ENCODE measurements at places on chromosomes 12 and 14.

GRCh38 chr12:70469221-70469820 is 103.2 kb downstream of the KCNMB4 start:
- DNase-seq: no peak

GRCh38 chr12:68981516-68981915 is 48.5 kb upstream of the CPM start:
- DNase-seq: no peak

GRCh38 chr12:1808798-1809480 is 11.4 kb upstream of the LRTM2 start:
- DNase-seq: no peak

- DNase-seq: peak; percentile 1
Observed at GRCh38 chr12:51345681-51346080, 798 bp downstream of the CELA1 start.

DNA sequence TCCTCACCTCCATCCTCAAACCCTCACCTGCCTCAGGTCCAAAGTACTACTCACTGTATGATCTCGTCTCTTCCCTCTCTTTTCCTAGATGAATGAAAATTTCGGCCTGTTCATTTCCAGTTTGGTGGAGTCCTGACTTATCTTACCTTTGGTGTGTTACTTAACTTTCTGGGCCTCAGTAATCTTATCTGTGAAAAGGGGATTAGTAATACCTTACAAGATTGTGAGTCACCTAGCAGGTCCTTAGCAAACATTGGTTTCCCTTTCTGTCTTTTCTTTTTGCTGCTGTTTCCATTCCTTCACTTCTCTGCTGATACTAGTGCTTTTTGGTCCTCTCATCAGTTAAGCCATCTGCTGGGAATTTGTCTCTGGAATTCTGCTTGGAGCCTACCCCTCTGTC is 52.8 kb downstream of the AKAP6 start:
- DNase-seq: no peak

GRCh38 chr12:83691730-83692129 is 1005.0 kb downstream of the TMTC2 start:
- no peak for DNase-seq

DNA sequence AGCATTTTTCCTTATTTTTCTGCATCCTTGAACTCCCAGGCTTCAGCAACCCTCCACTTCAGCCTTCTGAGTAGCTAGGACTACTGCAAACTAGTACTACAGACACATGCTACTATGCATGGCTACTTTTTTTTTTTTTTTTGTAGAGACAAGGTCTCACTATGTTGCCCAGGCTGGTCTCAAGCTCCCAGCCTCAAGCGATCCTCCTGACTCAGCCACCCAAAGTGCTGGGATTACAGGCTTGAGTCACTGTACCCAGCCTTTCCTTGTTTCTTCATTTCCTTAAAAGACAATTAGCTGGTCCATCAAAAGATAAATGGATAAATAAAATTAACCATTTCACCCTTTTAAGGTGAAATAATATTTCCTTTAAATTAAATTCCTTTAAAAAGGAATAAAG is 205.8 kb downstream of the SPTSSA start:
- DNase-seq: no peak

- no peak for DNase-seq
Observed at GRCh38 chr14:99026471-99026870, 245.5 kb downstream of the BCL11B start.

DNA sequence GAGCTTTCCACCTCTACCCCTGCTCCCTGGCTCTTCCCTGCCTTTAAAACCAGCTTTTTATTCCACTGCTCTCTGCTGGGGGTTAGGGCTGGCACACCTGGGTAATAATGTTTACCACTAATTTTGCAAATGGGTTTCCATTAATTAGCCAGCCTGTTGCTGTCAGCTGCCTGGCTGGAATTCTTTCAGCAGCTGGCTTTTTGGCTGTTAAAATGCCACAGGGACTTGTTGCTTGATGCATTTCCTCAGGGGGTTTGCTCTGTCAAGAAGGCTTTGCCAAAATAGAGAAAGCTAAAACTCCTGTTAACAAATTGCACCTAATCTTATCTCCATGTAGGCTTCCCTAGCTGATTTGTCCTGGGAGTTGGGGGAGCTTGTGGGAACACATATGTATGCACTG is 51.8 kb upstream of the PSMC1 start:
- no peak for DNase-seq

GRCh38 chr12:4562034-4562657 is at the start of gene DYRK4:
TSS of gene DYRK4 (plus strand) at chr12:4562208. CDS start at chr12:4562246, 38 bp downstream.
- DNase-seq: peak; percentile 40

DNA sequence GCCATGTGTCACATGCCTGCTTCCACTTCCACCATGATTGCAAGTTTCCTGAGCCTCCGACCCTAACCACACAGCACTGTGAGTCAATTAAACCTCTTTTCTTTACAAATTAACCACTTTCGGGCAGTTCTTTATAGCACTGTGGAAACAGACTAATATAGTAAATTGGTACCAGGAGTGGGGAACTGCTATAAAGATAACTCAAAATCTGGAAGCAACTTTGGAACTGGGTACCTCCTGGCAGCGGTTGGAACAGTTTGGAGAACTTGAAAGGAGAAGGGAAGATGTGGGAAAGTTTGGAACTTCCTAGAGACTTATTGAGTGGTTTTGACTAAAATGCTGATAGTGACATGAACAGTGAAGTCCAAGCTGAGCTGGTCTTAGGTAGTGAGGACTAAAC is 436.1 kb downstream of the TMEM121 start:
- DNase-seq: no peak

DNA sequence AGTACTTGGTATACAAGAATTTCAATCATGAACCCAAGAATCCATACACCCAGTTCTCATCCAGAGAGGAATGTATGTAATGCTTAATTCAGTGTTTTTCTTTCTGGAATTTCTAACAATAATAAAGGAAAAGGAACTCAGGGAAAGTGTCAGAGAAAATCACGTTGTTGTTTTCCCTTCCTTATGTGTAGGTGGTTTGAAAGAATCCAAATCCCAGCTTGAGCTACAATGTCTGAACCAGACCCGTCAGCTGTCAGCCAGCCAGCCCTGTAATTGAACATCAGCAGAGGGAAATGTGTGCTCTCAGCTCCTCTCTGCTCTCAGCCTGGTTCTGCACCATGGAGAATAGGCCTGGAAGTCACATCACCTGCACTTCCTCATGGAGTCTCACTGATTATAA is 126.5 kb downstream of the TMEM30B start:
- no peak for DNase-seq

GRCh38 chr14:31949709-31950108 is 127.4 kb upstream of the ARHGAP5 start:
- peak; percentile 33 for DNase-seq

Data from kidney glomerular epithelial cell (primary cell).